ENCODE measurements at places on chromosomes 11 and 22.

DNA sequence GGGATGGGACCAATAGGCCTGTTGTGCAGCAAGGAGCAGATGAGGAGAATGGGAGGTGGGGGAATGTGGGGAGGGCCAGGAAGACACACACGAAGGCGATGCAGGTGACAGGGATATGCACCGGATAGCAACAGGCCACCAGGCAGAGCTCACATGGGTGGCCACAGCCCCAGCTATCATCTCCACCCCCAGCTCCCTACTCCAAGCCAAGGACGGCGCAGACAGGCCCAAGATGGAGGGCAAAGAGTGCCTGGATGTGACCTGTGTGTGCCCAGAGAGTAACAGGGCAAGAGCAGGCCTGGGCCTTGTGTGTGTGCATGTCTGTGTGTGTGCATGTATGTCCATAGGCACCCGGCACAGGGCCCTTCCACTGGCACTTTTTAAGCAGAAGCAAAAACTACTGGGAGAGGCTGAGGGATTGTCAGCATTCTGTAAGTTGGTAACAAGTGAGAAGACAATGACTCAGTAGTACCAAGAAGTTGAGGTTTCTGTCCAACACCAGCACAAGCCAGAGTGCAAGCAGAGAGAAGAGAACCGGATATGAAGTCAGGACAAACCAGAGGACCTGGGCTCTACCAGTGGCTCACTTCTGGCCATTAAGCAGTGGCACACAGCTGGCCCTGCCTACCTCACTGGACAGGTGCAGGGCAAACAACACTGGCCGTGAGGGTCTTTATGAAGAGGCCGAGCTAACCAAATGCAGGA is 36.4 kb downstream of the NRXN2 start:
- no peak for DNase-seq

DNA sequence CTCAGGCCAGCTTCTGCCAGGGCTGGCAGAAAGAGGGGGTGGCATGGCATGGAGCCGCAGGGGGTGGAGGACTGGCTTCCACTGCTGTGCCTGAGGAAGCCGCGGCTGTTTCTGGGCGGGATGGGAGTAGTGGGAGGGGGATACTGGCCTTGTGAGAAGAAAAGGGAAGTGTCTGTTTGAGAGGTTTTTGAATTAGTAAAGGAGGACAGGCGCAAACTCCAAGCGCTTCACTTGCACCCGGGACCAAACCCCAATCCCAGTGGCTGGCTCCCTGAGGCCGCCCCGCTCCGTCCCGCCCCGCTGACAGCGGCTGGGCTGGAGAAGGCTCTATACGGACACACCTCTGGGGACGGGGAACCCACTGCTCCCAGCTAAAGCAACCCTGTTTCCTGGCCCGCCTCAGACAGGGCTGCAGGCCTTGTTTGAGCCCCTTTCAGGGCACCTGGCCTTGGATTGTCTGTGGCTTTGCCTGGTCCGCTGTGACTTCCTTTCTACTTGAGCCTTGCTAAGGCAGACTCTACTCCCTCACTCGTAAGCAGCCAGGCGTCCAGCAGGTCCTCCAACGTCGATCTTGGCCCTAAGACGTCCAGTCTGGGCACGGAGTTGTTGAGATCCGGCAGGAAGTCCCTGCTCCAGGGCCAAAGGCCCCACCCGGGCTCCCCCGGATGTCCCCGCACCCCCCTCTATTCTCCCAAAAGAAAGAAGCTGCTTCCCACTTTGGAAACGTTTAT is 2.2 kb downstream of the APOA1 start:
- no peak for DNase-seq

- no peak for DNase-seq
Measured at GRCh38 chr11:20163783-20164481, 3.7 kb upstream of the DBX1 start.

DNA sequence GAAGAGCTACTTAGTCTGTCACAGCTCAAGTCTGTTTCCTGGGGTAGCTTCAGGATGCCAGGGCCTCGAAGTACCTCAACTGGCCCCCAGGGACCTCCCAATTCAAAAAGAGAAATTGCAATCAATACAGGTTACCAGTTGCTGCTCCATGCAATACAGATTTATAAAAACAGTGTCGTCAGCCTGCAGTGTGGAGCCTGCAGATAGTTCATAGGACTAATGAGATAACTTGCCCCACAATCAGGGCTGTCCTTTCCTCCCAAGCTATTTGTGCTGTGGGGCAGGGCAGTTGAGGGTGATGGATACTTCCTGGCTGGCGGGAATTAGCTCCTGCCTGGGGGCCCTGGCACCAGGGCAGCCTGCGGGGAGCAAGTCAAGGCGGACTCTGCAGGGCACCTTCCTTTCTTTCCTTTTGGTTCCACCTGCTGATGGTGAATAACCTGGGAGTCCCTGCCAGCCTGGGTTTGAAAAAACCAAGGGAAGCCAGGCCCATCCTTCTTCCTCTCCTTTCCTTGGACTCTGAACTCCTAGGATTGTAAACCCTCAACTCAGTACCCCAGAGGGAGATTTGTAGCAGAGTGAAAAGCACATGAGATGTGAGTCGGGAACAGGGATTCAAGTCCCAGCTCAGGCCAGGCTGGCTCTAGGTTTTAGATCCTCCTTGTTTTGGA is 216.6 kb downstream of the CEP164 start:
- no peak for DNase-seq
